HS-27A (cell line): ENCODE measurements at places on chromosomes 4 and X.

GRCh38 chrX:69740317-69740716 lies 124.4 kb downstream of the EDA start:
- no peak for DNase-seq

- no peak for DNase-seq
Measured at GRCh38 chr4:69994782-69995181, 984 bp upstream of the STATH start.

DNA sequence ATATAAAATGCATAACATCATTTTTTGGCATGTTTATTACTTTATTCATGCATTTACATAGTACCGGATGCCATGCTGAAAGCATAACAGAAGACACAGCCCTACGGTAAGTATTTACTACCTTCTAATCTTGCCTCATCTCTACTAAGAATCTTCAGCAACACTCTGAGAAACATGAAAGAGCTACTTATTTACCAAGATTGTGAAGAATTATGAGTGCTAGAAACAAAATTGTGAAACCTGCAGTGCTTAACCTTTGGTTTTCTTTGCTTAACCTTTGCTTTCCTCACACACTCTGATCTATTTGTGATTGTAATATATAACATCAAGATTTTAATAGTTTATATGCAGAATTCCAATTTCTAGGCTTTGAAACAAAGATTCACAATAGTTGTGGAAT lies 7.4 kb downstream of the ANTXR2 start:
- DNase-seq, result no peak

DNA sequence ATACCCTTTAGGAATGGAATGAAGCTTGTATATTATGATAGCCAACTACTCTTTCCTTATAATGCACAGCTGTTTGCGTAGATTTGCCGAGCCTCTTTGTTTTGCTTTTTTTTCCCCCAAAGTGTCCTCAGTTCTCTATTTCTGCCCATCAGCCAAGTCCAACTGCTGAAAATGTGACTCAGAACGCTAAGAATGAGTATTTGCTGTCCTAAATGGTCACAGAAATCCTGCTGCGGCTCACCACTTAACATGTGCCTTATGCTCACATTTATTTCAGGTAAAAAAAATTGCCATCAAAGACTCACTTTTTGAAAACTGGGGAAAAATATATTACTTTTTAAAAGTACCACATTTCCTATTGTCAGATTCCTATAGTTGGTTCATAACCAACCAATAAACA lies 36.9 kb downstream of the GABRA4 start:
- DNase-seq, result no peak

GRCh38 chr4:103098341-103098740 lies 1.3 kb downstream of the BDH2 start:
- DNase-seq, result no peak

DNA sequence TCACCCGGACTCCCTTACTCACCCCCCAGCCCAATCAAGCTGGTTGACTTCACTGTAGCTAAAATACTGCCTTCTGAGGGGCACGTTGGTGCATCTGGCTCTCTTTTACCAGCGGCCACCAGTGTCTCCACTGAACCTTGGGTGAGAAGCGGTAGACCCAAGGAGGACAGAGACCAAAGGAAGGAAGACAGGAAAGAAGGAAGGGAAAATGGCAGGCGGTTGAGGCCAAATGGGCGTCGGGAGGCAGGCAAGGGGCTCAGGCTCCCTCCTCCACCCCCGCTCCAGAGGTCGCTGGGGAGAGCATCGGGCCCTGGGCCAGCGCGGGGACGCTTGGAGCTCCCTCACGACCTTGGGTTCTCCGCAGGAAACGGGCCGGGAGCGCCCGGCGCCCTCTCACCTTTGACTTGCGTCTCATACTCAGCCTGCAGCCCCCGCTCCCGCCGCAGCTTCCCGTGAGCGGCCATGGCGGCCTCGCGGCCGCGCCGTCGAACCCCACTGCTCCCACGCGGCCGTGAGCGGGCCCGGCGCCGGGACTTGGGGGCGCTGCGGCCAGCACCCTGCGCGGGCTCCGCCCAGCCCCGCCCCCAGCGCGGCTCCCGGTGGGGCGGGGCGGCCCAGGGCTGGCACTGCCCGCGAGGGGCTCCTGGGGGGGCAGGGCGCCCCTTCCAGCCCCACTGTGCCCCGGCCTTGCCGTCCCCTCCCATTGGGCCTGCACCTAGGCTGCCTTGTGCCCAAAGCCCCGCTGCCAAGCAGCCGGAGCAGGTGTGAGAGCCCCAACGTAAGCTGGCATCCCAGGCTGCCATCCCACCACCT lies at the start of gene ARHGAP4:
Gene ARHGAP4 (minus strand): TSS at position 526 of the 813 bp plus-strand sequence. CDS start 62 bp downstream, at position 464.
- DNase-seq, result no peak

DNA sequence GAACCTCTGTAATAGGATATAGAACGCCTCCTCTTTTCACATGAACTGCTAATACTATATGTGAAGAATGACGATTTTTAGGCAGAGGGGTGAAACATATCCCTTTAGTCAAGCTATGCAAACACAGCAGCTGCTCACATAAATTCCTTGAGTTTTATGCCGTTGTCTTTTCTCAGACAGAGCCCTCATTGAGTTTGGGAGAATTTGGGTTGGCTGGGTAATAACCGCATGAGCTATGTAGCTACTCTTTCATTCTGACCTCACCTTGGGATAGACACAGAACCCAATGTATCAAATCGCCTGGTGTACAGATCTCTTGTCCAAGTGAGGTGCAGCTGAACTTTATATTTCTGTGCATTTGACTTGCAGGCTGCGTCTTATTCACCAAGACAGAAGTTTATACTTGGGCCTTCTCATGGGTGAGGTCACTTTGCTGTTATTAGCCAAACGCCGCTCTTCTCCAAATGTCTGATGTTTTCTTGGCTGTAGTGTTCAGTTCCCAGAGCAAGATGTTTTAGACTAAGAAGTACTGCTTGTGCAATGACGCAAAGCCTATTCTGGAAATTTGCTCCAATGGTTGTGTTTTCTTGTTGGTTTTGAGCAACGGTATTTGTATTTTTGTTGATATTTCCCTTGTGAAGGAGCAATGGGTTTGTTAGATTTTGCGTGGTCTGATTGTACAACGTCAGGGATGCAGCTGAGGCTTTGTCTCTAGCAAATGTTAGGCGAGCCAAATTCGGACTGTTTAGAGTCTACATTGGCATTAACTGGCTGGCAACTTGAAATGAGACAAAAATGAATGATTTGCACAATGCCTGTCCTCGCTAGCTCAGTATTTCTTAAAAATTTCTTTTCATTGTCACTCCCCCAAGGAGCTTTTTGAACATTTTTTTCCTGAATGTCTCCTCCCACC lies 11.2 kb upstream of the SPARCL1 start:
- DNase-seq, result no peak

DNA sequence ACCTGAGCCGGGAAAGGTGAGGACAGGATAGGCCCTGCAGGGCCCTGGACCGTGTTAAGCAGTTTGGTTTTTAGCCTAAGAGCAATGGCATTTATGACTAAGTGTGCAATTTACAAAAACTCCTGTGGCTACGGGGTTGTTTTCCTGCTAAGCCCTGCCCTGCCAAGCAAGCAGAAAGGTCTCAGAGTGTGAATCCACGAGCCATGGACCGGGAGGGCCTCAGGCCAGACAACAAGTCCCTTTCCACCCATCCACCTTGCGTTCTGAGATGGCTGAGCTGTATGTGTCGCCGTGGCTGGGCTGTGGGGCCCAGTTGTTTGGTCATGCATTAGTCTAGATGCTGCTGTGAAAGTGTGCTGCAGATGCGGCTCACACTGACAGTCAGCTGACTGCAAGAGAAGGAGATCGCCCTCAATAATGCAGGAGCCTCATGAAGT lies 33.9 kb upstream of the AFAP1 start:
- no peak for DNase-seq

DNA sequence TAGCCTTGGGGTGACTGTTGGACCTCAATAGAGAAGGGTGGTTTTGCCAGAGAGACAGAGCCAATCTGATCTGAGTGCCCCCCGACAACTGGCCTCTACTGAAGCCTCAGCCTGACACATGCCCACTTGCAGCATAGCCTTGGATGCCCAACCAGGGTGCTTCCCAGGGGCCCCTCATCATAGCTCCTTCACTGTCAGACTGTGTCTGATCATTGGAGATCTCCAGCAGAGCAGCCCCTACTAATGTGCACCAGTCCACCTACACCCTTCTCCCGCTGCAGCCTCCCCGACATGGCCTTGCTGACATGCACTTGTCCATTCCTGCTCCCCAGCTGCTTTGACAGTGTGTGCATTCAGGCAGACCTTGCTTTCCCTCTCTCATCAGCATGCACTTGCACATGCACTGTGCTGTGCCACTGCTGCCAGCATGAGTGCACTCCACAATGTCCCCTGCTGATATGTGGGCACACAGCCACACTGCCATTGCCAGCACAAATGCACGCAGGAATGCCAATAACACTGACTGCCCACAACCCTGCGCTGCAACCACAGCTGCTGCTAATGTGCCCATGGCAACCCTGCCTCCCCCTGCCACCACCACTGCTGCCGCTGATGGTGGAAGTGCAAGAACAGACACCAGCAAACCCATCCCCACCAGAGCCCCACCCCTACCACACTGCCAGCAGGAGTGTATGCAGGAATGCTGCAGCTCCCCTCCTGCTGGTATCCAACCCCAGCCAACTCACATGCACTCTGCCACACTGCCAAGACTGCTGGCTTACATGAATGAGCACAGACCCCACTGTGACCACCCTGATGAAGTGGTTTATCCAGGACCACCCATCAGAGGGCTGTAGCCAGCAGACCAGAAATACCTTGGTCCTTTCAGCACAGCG lies 68.1 kb upstream of the ZMAT1 start:
- DNase-seq, result no peak

- DNase-seq, result peak; percentile 14
Measured at GRCh38 chrX:101287402-101287801, 3.7 kb downstream of the TAF7L start.

- peak; percentile 22 for DNase-seq
Measured at GRCh38 chrX:136768469-136769084, 12.2 kb downstream of the ARHGEF6 start.

GRCh38 chr4:138452826-138453225 lies 210.7 kb upstream of the SLC7A11 start:
- DNase-seq, result no peak

GRCh38 chr4:15173251-15173650 lies 171.0 kb downstream of the CPEB2 start:
- no peak for DNase-seq

GRCh38 chr4:185775792-185776555 lies 36.0 kb downstream of the SORBS2 start:
- no peak for DNase-seq

DNA sequence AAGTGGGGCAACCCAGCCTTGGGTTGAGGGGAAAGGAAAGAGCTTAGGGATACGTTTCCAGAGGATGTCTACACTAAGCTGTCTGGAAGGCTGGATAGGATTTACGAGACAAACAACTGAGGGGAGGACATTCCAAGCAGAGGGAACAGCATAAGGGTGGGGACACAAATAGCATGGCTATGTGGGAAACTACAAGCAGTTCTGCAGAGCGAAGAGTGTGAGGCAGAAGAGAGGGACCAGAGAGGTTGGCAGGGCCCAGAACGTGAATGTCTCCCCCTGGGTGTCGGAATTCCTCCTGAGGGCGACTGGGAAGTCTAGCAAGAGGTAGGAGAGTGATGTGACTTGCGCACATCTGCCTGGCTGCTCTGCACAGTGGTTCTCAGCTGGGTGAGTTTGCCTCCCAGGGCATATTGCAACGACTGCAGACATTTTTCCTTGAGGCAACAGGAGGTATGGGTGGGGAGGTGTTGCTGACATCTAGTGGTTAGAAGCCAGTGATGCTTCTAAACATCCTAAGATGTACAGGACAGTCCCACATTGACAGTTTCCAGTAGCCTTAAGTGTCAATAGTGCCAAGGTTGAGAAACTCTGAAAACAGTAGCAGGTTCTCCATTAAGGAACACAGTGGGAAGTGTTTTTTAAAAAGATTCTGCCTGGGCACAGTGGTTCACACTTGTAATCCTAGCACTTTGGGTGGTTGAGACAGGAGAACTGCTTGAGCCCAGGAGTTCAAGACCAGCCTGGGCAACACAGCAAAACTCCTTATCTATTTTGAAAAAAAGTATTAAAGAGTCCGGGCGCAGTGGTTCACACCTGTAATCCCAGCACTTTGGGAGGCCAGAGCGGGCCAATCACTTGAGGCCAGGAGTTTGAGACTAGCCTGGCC lies 9.2 kb downstream of the NDUFA1 start:
- no peak for DNase-seq

DNA sequence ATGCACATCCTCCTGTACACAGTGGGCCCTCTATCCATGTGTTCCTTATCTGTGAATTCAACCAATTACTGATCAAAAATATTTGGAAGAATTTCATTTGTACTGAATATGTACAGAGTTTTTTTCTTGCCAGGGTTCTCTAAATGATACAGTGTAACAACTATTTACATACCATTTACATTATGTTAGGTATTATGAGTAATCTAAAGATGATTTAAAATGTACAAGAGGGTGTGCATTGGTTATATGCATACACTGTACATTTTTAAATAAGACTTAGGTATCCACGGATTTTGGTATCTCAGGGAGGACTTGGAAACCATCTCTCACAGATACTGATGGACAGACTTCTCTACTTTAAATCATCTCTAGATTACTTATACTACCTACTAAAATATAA lies 1333.9 kb downstream of the PCDH18 start:
- DNase-seq, result no peak

DNA sequence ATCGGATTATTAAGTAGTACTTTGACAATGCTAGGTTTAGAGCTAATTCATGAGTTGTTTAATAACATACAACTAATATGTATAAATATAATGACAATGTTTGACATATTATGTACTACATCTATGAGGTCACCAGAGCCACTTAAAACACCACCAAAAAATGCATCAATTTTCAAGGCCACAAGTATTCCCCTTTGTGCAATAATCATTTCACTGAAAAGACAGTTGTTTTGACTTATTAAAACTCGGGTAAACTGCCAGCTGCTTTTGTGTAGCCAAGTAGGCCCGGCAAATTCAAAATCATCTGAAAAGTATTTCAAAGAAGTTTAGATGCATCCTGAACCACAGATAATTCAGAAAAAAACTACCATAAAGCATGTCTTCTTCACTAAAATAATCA lies 48.7 kb downstream of the CLOCK start:
- DNase-seq, result no peak

- DNase-seq, result no peak
Measured at GRCh38 chr4:147678106-147678505, 5.9 kb downstream of the PRMT9 start.

- DNase-seq, result no peak
Measured at GRCh38 chr4:7464259-7464655, 29.5 kb upstream of the PSAPL1 start.

DNA sequence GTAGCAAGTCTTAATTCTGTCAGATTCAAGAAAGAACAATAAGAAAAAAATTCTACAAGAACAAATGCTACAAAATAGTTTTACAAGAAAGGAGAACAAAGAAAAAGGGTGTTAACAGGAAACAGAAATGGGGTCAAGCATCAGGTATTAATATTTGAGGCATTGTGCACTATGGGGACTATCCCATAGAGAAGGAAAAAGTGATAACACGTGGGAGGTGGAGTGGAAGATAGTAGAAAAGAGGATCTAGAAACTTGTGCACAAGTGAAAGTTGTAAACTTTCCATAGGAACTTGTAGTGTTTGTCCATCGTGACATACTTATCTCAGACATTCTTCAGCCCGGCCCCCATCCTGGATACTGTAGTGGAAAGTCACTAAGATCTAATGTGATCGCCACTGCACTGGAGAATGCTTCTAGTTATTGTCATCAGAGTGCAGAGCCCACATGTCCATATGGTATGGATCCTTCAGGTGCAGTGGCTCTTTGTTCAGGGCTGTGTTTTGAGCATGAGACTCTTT lies 15.4 kb upstream of the NFXL1 start:
- no peak for DNase-seq
